ENCODE measurements at places on chromosomes 4 and X.

- DNase-seq: no peak
These were observed 3.9 kb upstream of the MFAP3L start for GRCh38 chr4:170030121-170030520.

- no peak for DNase-seq
These were observed 95.0 kb downstream of the DGKK start for GRCh38 chrX:50375481-50376267.

DNA sequence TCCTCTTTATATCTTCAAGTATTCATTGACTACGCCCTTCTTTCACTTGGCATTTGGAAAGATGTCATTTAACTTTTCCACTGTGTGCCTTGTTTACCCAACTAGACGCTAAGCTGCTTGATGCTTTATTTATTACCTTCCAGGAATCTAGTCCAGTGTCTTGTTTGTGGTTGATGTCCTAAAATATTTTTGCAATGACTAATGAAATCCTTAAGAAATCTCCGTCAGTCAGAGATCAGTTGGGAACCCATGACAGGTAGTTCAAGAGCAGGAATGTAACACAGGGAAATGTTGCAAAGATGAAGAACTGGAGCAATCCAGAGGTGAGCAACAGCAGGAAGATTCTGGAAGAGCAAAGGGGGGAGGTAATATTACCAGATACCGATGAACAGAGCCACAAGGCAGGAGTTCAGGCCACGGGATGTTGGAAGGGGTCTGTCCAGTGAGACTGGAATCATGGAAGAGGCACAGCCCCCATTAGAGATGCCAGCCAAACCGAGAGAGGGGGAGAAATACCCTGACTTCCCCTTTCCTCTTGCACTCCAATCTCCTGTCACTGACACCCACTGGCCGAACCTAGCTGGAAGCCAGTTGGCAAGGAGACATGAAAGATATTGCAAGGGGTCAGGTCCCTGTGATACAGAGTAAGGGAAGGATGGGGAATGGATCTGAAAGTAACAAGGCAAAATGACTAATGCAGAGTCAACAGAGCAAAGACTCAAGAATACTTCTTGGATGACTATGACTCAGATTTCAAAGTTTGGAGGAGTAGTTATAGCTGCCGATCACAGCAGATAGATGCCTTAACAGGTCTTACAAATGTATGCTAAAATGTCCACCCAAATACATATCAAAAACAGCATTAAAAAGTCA is 62.7 kb upstream of the PHKA2 start:
- DNase-seq: no peak

DNA sequence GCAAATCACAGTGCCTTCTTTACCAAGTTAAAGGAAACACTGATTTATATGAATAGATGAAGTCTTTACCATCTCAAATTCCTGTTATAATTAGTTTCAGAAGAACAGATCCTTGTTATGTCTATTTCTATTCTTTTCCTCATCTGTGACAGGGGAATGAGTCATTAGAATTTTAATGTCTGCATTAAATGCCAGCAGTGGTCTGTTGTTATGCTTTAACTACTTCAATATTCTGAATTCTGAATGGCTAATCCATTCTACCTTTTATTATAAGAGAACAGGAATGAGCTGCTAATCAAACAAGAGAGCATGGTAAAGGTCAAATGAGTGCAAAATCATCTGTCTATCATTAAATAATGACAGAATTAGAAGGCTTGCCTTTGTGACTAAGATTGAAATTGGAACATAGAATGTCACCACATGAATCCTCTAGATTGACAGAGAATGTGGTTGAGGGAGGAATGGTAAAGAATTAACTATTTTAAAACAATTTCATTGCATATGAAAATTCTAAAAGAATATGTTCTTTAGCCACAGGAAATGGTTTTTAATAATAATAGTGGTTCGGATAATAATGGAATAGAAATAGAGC is 935.5 kb downstream of the ADGRL3 start:
- no peak for DNase-seq

- DNase-seq: peak; percentile 62
These were observed at the start of gene KCND1 for GRCh38 chrX:48971249-48972219. TSS of gene KCND1 (minus strand) at chrX:48971844. CDS start at chrX:48970271, 1,573 bp downstream.

DNA sequence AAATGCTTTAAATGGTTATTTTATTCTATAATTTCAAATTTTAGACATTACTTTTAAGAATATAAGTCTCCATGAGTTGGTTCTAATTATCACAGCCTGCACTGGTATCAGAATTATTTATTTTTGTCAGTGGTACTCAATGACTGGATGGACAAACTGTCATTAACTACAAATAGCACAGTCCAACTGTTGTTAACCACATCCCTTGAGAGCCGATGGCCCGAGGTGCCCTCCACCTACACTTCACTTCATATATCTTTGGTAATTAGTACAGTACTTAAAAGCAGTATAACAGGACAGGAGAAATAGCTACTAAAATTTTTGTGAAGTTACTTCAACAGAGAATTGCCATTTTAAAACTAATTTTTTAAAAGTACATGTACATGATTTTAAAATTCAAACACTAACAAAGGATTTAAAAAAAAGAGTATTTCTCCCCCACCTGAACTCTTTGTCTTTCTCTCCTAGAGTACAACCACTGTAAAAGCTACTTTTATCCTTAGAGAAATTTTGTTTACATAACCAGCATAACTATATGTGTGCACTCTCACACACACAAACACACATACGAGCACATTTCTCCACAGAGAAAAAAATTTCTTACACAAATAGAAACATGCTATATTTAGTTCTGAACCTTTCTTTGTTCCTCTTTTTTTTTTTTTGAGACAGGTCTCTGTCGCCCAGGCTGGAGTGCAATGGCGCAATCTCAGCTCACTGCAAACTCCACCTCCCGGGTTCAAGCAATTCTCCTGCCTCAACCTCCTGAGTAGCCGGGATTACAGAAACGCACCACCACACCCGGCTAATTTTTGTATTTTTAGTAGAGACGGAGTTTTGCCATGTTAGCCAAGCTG is 6.5 kb downstream of the TIFA start:
- no peak for DNase-seq

DNA sequence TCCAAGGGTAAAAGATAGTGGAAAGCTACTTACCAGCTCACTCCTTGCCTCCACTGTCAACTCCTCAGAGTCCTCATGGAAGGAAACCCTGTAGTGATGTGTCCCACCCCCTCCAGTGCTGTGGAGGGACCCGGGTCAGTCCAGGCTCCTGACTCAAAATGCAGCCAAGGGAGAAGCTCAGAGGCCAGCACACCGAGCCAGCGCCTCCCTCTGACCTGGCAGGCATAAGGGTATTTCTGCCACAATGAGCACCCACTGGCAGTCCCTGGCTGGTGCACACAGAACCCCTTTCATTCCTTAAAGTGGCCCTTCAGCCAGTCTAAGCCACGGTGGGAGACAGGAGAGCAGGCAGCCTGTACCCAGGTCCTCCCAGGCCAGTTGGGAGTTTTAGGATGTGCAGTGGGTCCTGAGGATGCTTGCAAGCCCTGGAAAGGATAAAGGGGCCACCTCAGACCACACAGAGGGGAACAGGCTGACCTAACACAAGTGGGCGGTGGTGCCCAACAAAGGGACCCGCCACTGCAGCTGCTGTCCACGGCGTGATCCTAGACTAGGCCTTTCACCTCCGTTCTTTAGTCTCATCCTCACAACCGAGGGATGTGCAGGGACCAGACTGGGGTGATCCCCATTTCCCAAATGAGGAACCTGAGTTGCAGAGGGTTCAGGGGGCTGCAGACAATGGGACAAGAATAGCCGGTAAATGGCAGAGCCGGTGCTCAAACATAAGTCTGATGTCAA is 5.7 kb downstream of the JAKMIP1 start:
- no peak for DNase-seq

GRCh38 chrX:10537308-10537707 is 83.1 kb downstream of the MID1 start:
- no peak for DNase-seq

DNA sequence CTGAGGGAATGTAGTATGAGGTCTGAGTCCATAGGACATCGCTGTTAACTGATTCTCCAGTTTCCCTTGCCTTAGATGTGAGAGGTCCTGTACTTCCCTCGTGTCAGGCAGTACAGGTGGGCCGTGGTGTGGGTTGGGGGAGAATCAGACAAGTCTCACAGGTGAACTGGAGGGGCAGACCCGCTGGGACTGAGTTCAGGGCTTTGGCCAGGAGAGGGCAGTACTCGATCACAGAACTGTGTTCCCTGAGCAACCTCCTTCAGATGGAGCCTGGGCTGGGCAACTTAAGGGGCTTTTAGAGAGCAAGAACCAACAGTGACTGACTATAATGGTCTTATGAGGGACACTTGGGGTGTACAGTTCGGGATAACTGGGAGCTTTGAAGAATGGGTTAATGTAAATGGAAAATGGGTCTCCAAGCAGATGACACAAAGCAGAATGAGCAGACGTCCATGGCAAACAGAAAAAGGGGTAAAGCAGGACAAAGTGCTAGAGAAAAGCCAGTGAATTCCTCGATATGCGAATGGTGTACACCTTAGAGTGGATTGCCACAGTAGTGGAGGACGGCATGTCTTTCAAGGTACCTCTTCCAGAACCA is 83.6 kb downstream of the CCNG2 start:
- peak; percentile 80 for DNase-seq

GRCh38 chrX:41514179-41514578 is 67.0 kb downstream of the NYX start:
- no peak for DNase-seq

DNA sequence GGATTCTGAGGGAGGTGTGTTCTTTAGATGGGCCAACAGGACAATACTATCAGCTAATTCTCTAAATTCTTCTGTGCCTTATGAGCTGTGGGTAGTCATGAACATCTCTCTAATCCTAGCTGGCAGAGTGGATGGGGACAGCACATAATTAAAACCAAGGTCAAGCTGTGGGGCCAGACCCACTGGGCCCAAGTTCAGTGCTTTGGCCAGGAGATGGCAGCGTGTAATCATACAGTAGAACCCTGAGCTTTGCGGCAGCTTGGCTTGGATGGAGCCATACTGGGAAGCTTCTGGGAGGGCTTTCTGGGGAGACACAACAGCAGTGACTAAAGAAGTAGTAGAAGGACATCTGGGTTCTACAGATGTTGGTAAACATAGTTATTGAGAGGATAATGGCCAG is 140.3 kb upstream of the CXCL13 start:
- no peak for DNase-seq

GRCh38 chr4:155914782-155915181 is 11.3 kb downstream of the TDO2 start:
- DNase-seq: no peak

- no peak for DNase-seq
These were observed 178.6 kb upstream of the DIPK2B start for GRCh38 chrX:45379236-45379635.

DNA sequence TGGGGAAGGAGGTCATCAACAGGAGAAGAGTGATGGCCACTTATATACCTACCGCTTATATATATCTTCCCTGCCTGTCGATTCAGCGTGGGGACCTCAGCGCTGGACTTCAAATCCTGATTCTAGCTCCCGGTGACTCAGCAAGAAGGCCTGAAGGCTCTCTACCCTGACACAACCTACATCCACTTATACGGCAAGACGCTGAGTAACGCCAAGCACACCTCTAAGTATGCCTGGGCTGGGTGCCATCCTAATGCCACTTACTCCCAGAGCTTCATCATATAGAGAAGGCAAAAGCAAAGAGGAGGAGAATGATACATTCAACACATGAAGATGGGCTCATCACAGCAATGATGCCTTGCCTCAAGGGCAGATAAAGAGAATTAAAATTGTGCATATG is 198.3 kb downstream of the CHIC2 start:
- no peak for DNase-seq

DNA sequence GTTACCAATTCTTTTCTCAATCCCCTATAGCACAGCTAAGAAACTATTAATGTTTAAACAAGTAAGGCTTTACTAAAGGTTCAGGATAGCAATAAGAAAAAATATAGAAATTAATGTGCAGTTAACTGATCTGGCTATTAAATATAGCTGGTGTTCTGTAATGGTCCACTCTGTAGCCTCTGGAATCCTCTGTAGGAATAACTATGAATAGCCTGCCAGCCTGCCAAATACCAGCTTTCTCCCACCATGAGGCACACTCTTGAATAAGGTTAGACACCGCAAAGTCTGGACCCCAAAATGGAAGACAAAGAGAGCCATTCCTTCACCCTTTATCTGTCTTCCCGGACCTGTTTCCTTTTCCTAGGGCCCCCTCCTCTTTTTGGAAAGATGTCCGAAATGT is 30.6 kb downstream of the CEP44 start:
- DNase-seq: no peak

- no peak for DNase-seq
These were observed 6.6 kb downstream of the ARL9 start for GRCh38 chr4:56512166-56512565.

DNA sequence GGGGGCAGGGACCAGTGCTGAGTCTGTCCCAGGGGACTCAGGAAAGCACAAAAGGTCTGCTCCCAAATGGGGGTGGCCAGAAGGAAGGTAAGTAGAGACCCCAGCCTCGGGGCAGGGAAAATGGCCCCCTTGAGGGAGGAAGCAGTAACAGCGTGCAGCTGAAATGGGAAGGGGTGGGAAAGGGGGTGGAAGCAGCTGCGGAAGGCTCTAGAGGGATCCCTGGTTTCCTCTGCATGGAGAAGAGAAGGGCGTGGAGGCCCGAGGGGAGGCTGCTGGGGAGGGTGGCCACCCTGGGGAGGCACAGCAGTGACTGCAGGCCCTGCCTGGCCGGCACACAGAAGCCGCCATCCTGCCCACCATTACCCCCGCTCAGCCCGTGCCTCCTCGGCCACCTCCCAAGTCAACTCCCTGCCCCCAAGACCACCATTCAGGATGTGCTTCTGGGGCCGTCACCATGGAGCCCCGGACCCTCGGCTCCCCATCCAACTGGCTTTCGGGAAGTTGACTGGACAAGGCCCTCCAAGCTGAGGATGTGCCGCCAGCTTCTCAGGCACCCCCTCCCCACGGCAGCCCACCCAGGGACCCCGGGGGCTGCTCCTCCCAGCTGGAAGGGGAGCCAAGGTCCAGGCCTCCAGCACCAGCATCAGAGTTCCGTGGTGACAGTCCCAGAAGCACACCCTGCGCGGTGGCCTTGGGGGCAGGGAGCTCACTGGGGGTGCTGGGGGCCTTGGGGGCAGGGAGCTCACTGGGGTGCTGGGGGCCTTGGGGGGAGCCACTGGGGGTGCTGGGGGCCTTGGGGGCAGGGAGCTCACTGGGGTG is 23.6 kb downstream of the CFAP99 start:
- no peak for DNase-seq

GRCh38 chr4:54274795-54275665 is 45.9 kb downstream of the PDGFRA start:
- no peak for DNase-seq

GRCh38 chr4:122548452-122548851 is 72.4 kb downstream of the IL21 start:
- DNase-seq: no peak

- DNase-seq: no peak
These were observed 152.2 kb downstream of the SH3KBP1 start for GRCh38 chrX:19735244-19735643.

GRCh38 chr4:39637586-39638353 is 895 bp downstream of the SMIM14 start:
- DNase-seq: peak; percentile 71

GRCh38 chr4:48493452-48494100 is 3.5 kb downstream of the ZAR1 start:
- DNase-seq: no peak

DNA sequence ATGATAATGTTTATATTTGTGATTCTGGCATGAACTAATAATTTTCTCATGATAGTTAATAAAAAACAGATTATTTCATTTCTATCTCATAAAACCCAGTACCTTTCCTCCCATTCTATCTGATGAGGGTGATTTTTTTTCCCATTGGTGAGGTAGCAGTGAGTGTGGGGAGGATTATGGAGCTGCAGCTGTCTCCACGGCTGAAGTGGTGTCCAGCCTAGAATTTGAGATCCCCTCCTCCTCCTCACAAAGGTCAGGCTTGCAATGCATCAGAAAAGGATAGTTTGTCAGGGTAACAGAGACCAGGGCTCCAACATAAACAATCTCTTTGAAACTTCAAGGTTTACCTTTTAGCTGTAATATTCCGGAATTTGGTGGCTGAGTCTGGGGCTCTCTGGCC is 60.9 kb downstream of the C4orf51 start:
- DNase-seq: no peak
